ENCODE measurements at places on chromosomes 4 and X. TPM values are rescaled to one million over a fixed set of nuclear protein-coding genes. Genes with fewer than 3 reads are reported as not detected.

The CHRNA9 gene
- not detected for total RNA-seq

The DACH2 gene
- total RNA-seq: not detected

The SMIM10 gene
- 2.4 TPM for total RNA-seq

The F9 gene
- not detected for total RNA-seq

The NOP14 gene
- 33.1 TPM for total RNA-seq

The GPR173 gene
- total RNA-seq: 1.8 TPM

The SH2D1A gene
- total RNA-seq: not detected

The PRR32 gene
- not detected for total RNA-seq

The PDHA1 gene
- 58.5 TPM for total RNA-seq

The SLC49A3 gene
- 6.2 TPM for total RNA-seq

The HMX1 gene
- total RNA-seq: not detected

The CXorf49 gene
- not detected for total RNA-seq

The SYTL5 gene
- 0.36 TPM for total RNA-seq

The ALG13 gene
- 46.6 TPM for total RNA-seq

The UCP1 gene
- not detected for total RNA-seq

The CSAG1 gene
- total RNA-seq: not detected

The LRCH2 gene
- total RNA-seq: 1.7 TPM

The FAM241A gene
- 0.31 TPM for total RNA-seq

The CDX4 gene
- not detected for total RNA-seq

The MFSD8 gene
- 21.0 TPM for total RNA-seq

The NSG1 gene
- 103 TPM for total RNA-seq

The DUSP9 gene
- 2.3 TPM for total RNA-seq

The ALB gene
- not detected for total RNA-seq

The ZMAT1 gene
- 0.46 TPM for total RNA-seq

The DCLK2 gene
- total RNA-seq: 3.7 TPM

The TMEM129 gene
- 43.4 TPM for total RNA-seq

The STS gene
- total RNA-seq: 2.8 TPM

The VCX3B gene
- total RNA-seq: not detected

The TLL1 gene
- not detected for total RNA-seq

The HSFX2 gene
- total RNA-seq: not detected

The AMTN gene
- not detected for total RNA-seq

The SPATA18 gene
- 13.1 TPM for total RNA-seq

The SHISA3 gene
- total RNA-seq: not detected

The FGF5 gene
- 0.36 TPM for total RNA-seq

The ENPEP gene
- total RNA-seq: not detected

The TRIM61 gene
- 5.5 TPM for total RNA-seq

The CENPVL1 gene
- not detected for total RNA-seq

The POF1B gene
- total RNA-seq: not detected

The ZNF518B gene
- 52.3 TPM for total RNA-seq

The NRK gene
- total RNA-seq: under 0.01 TPM

The ARHGAP6 gene
- under 0.01 TPM for total RNA-seq

The YTHDC1 gene
- total RNA-seq: 50.0 TPM
